ENCODE measurements at places on chromosomes 1 and 21. TPM values are rescaled to one million over a fixed set of nuclear protein-coding genes. Genes with fewer than 3 reads are reported as not detected.

DNA sequence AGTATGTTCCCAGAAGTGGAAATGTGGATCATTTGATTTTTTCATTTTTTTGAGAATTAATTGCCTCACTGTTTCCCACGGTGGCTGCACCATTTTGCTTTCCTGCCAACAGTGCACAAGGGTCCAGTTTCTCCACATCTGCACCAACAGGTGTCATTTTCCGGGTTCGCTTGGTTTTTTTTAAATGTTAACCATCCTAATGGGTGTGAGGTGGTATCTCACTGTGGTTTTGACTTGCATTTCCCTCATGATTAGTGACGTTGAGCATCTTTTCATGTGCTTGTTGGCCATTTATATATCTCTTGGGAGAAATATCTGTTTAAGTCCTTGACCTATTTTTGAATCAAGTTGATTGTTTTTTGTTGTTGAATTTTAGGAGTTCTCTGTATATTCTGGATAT, 3.0 kb downstream of the COL6A2 start:
- DNase-seq = no peak

DNA sequence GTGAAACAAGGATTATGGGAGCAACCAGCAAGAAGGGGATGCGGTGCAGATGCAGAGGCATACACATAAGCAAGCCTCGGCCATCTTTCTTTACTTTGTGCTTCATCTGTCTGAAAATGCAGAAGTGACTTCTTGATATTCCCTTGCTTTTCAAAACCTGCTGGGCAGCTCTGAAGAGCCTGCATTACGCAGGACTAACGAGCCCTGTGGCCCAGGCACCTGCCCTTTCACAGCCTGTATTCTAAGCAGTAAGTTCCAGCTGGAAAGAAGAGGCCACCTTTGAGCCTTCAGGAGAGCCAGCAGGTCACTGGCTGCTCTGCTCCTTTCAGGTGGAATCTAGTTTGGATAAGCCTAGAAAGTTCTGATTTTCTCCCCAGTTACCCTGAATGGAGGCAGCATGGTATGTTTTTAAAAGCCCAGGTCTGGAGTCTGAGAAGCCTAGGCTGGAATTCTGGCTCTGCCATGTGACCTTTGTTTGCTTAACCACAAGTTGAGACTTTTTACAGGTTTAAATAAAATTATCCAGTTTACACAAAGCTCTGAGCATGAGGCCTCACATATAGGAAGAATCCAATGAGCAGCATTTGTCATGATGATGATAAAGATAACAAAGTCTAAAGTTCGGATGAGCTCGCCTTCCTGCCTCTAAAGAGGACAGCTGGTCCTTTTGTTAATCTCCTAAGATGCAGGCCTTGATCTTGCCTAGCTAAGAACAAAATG, 122.9 kb downstream of the UBR4 start:
- DNase-seq = no peak

GRCh38 chr1:171142416-171143385, 42.4 kb upstream of the FMO2 start:
- DNase-seq = no peak

- DNase-seq = no peak
These were observed 143.6 kb upstream of the CD34 start for GRCh38 chr1:208054485-208054884.

DNA sequence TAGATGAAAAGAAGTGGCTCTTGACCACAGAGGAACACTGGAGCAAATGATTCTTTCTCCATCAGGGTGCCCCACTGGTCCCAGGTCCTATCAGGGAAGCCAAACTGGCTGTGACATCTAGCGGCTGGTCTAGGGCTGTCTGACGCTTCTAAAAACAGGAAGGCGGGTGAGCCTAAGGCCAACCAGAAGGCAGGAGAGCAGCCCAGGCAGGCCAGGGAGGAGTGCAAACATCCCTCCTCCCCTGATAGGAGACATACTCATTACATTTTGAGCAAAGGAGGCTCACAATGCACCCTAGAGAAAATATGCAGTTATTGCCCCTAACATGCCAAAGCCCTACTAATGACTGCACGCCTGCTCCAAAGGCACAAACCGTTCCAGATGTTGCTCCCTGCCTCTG, 10.4 kb upstream of the FOXE3 start:
- no peak for DNase-seq

- no peak for DNase-seq
These were observed 4.7 kb downstream of the HES2 start for GRCh38 chr1:6414881-6415626.

MAP10 gene
- 1.0 TPM for total RNA-seq

SV2A gene
- 15.3 TPM for total RNA-seq

TDRD10 gene
- not detected for total RNA-seq

Measured in chondrocyte (in vitro differentiated cells).